ENCODE measurements at places on chromosomes 12 and 14. TPM values are rescaled to one million over a fixed set of nuclear protein-coding genes. Genes with fewer than 3 reads are reported as not detected.

DNA sequence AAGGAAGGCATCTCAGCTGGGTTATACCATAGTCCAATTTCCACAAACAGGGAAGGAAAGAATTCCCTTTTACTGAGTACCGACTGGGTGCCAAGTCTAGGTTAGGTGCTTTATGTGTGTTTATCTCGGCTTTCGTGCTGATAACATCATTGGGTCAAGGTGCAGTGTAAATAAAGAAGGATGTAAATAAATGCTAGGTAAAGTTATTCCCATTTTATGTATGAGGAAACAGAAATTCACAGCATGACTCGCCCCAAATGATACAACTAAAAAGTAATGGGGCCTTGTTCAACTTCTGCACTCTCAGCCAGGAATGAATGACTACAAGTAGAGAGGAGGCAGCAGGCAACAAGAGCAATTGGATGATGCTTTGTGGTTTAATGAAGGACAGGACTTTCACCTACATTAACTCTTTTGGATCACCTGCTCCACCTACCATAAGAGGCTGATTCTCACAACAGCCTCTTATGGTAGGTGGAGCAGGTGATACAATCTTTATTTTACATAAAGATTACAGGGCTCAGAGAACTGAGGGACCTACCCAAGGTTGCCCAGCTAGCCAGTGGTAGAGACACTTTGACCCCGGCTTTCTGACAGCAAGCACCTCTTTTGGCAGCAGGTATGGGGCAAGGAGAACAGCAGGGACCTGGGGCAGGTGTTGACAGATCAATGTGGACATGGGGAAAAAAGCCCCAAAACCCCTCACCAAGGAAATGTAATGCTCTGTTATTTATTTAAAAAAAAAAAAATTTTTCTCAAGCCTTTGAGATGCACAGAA, 213.4 kb upstream of the NUDT4 start:
- DNase-seq, result no peak

GRCh38 chr14:91078095-91078737, 17.8 kb upstream of the RPS6KA5 start:
- DNase-seq, result no peak

GRCh38 chr12:123263196-123263817, 8.3 kb downstream of the CDK2AP1 start:
- no peak for DNase-seq

GRCh38 chr14:105374389-105374788, 23.9 kb upstream of the TEX22 start:
- no peak for DNase-seq

GRCh38 chr14:57928732-57929131, 62.8 kb upstream of the SLC35F4 start:
- no peak for DNase-seq

GRCh38 chr12:87140262-87140661, 884.1 kb upstream of the MGAT4C start:
- no peak for DNase-seq

- no peak for DNase-seq
Measured at GRCh38 chr12:91885851-91886731, 259.6 kb downstream of the BTG1 start.

DNA sequence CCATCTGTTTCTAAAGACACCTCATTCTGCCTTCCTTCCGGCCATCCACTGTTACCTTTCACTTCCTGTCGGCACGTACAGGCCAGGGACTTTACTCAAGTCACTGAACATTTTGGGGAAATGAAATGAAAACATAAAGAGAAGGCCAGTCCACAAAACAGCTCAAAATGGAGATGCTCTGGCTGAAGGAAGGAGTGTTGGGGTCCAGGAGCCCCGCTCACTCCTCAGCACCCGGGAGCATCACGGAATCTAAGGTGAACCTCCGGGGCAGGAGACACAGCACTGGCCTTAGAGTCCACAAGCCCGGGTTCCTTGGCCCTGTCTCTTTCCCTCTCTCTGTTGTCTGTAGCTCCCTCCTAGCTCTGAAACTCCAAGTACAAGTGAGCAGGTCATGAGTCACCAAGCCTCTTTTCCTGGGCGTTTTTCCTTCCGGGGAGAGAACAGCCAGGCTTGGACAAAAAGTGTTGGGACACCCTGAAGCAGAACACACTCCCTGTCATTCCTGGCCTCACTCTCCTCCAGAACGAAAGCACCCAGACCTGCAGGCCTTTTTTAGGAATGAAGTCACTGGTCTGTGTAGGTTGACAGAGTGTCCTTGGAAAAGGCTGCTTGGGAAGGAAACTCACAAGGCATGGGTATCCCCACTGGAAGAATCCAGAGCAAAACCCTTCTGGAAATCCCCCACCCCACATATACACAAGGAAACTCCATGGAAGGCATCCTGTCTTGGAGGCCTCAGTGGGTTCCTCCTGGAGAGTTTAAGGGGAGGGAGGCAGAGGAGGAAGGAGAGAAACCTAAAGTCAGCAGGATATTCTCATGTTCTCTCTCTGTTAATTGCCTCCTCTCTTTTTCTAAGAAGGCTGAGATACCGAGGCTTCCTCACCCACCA, 245.3 kb downstream of the ZFP36L1 start:
- DNase-seq, result peak; percentile 73

DNA sequence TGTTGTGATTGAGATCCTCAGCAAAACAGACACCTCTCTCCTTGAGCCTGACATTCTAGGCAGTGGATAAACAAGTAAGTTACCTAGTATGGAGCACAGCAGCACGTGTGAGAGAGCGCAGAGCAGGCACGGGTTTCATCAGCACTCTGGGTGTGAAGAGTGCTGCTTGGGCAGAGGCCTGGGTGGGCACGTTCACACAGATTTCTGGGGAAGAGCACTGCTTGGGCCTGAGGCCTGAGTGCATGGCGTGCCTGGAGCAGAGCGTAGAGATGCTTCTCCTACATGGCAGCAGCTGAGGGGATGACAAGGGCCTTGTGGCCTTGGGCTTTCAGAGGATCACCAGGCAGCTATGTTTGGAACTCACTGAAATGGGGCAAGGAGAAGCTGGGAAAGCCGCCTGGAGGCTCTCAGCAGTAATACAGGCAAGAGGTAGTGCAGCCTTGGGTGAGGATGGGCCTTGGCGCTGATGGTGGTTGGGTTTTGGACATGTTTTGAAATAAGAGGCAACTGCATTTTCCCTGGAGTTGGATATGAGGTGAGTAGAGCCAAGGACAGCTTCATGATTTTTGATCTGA, 17.6 kb downstream of the CKB start:
- DNase-seq, result no peak

DNA sequence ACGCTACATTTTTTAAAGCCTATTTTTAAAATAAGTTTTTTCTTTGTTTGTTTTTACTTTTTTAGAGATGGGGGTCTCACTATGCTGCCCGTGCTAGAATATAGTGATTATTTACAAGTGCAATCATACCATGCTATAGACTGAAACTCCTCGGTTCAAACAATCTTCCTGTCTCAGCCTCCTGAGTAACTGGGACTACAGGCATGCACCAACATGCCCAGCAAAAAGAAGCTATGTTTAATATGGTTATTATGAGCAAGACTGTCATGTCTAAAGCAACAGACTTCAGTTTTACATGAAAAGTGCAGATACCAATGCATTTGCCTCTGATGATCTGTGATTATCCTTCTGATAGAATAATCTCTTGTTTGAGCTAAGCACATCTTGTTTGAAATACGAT, 45.6 kb upstream of the SGPP1 start:
- no peak for DNase-seq

- DNase-seq, result no peak
Measured at GRCh38 chr12:83015390-83016217, 328.9 kb downstream of the TMTC2 start.

DNA sequence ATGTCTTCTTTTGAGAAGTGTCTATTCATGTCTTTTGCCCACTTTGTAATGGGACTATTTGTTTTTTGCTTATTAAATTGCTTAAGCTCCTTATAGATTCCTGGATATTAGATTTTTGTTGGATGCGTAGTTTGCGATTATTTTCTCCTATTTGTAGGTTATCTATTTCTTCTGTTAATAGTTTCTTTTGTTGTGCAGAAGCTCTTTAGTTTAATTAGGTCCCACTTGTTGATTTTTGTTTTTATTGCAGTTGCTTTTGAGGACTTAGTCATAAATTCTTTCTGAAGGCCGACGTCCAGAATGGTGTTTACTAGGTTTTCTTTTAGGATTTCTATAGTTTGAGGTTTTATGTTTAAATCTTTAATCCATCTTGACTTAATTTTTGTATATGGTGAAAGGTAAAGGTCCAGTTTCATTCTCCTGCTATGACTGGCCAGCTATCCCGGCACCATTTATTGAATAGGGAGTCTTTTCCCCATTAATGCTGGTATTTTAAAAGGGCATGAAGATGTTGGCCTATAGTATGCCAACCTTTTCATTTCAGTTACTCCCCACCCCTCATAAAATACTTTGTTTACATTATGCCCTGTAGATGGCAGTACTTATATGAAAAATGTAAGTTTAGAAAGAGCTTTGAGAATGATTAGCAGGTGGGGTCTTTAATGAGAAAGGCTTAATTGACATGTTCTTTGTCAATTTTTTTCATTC, 62.9 kb upstream of the PSMA6 start:
- DNase-seq, result no peak

DNA sequence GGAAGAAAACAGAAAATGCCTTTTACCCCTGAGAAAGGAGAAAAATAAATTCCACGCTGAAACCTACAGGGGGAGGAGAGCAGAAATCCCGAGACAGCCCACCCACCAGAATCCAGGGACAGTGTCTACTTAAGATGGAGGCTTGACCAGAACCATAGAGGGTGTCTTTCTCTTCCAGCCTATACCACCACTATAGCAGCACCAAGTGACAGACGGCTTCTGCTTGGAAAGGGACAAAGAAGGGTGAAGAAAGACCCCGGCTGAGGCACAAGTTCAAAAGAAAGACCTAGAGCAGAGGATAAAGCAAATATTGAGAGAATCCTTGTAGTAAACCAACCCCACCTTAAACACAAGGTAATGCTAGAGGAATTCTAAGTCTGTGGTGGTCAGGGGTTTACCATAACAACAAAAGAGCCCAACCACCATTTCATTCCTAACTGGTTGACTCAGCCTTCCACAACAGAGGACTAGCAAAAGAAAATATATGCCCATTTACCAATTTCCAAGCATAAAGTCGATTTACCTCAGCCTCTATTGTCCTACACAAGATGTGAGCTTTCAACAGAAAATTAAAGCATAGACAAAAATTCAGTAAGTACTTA, 105.3 kb upstream of the FOXG1 start:
- DNase-seq, result no peak

DNA sequence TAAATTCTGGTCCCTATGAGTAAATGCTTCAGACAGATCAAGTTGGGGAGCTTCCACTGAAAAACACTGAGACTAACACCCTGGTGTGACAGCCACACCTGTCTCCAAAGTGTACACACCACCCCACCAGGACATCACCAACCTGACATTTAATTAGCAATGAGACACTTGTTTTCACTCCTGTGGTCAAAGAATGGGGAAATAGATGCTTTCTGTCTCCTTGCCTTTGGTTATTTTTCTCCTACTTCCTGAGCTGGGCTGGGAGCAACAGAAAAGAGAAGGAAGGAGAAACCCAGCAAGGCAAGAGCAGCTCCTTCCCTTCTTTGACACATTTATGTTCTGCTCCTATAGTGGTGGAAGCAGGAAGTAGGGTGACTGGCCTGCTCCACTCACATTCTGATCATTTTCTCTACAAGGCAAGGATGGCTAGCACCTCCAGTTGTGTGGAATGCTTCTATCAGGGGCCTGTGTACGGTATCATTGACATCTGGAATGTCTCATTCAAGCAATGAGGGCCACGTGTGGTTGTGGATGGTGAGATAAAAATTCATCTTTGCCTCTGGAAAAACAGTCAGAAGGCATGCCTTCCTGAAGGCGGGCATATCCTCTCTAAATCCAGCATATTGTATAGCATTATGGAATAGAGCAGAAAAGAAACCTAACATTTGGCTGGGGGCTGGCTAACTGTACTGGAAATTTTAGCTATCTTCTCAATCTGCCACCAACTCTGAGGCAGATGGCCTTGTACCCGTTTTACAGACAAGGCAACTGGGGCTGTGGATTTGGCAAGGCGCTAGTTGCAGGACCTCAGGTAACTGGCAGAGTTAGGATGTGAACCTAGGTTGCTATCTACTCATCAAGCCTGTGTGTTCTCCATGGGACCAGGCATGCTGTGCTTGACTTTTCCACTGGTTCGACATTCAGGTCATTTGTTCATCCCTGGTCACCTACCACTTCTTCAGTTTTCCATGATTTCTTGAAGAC, 24.8 kb upstream of the LGALS3 start:
- no peak for DNase-seq

Gene TUNAR
- not detected for polyA plus RNA-seq

Gene KLHL33
- polyA plus RNA-seq, result 1.3 TPM

Gene CMTM5
- 0.20 TPM for polyA plus RNA-seq

Gene PPP1R36
- 0.16 TPM for polyA plus RNA-seq

Gene TMPRSS12
- not detected for polyA plus RNA-seq

Gene DENND5B
- polyA plus RNA-seq, result 8.6 TPM

All from psoas muscle (tissue), 8 donors.